ENCODE measurements at places on chromosomes 2 and 18. TPM values are rescaled to one million over a fixed set of nuclear protein-coding genes. Genes with fewer than 3 reads are reported as not detected.

The GPR75 gene
- total RNA-seq = 6.7 TPM

The C2orf72 gene
- not detected for total RNA-seq

DNA sequence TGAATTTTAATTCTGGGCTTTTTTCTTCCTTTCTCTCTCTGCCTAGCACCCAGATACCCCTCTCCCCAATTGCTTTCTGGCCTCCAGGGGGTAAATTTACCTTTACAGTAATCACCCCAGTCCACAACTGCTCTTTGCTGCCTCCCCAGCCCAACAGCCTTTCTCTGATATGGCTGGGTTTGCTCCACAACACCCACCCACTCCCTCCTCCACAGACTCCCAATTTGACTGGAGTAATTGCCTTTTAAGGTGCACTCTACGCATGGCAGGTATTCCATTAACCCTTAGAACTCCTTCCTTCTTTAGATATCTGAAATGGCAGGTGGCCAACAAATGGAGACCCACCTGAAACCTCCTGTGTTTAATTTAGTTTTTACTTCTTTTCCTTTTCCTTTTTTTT lies 3.6 kb downstream of the CELF4 start:
- no peak for DNase-seq

GRCh38 chr2:197793456-197793855 lies 8.3 kb upstream of the BOLL start:
- DNase-seq = no peak

DNA sequence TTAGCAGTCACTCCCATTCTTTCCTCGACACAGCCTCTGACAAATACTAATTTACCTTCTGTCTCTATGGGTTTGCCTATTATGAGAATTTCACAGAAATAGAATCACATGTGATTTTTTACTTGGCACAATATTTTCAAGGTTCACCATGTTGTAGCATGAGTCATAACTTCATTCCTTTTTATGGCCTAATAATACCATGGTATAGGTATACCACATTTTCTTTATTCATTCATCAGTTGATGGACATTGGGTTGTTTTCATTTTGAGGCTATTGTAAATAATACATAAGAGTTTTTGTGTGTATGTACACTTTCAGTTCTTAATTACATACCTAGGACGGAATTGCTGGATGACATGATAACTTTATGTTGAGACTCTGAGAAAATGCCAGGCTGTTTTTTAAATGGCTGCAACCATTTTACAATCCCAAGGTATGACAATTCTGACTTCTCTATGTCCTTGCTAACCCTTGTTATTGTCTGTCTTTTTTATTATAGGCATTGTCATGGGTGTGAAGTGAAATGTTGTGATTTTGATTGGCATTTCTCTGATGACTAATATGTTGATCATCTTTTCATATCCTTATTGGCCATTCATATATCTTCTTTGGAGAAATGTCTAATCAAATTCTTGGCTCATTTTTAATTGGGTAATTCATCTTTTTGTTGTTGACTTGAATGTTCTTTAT lies 87.9 kb downstream of the IRS1 start:
- no peak for DNase-seq

DNA sequence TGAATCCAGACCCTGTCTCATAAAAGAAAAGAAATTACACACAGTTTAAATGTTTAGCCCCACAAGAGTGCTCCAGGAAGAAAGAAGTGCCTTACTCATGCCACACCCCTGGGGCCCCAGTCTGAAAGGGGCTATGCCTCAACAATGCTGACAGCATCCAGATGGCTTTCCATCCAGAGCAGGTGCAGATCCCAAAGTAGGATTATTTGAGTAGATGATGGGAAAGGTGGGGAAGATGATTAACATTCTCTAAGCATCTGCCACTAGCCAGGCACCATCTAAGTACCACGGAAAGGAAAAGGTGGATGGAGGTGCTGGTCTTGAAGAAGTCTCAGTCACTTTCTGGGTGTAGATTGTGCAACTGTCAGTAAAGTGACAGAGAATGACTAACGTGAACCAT lies 16.3 kb downstream of the DPYSL5 start:
- DNase-seq = no peak

DNA sequence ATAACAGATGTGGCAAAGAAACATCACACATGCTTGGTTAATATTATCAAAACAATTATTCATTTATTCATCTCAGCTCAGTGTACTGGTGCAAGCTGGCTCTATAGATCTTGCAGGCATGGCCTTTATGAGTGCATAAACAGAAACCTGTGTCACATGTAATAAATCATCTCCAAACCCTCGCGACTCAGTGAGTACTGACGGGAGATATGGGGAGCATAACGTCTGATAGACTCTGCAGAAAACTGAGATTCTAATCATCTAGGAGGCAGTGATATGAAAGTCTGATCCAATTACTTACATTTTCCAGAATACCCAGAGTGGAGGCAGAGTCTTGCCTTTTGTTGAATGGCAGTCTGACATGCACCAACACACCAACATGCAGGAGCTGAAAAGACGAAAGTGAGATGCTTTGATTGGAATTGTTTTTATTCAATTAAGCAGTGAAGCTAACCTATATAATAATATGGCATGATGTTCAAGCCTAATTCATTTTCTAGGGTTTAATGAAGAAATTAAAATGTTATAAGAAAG lies 416.8 kb downstream of the RNF144A start:
- DNase-seq = no peak

GRCh38 chr18:57635003-57635822 lies 13.6 kb upstream of the NARS1 start:
- no peak for DNase-seq

- no peak for DNase-seq
These were observed 112.2 kb upstream of the NCKAP5 start for GRCh38 chr2:133680343-133681049.

DNA sequence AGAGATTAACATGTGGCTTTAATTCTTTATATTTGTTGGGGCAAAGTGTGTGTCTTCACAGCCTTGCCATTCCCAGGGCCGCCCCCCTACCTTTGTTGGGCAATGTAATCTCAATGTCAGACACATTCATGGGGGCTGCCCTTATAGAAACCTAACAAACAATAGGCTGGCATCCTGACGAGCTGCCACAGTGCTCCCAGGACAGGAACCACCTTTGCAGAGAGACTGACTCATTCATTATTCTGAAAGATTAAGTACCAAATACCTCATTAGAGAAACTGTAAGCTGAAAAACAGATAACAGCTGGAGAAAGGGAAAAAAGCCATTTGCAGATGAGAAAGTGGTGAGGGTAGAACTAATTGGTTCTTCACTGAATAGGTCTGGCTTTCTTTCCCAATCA lies 1587.5 kb upstream of the PIK3C3 start:
- no peak for DNase-seq

GRCh38 chr2:36190097-36190496 lies 165.5 kb upstream of the CRIM1 start:
- no peak for DNase-seq
